ENCODE measurements at places on chromosomes 3 and 15. TPM values are rescaled to one million over a fixed set of nuclear protein-coding genes. Genes with fewer than 3 reads are reported as not detected.

- no peak for DNase-seq
These were observed 27.8 kb upstream of the ADGRG7 start for GRCh38 chr3:100581650-100582049.

GRCh38 chr3:14143271-14144225 lies 18.7 kb downstream of the TMEM43 start:
- DNase-seq: no peak

- no peak for DNase-seq
These were observed 159.8 kb downstream of the B3GALNT1 start for GRCh38 chr3:160945336-160945735.

GRCh38 chr3:48564022-48564421 lies 441 bp upstream of the UCN2 start:
- DNase-seq: no peak

DNA sequence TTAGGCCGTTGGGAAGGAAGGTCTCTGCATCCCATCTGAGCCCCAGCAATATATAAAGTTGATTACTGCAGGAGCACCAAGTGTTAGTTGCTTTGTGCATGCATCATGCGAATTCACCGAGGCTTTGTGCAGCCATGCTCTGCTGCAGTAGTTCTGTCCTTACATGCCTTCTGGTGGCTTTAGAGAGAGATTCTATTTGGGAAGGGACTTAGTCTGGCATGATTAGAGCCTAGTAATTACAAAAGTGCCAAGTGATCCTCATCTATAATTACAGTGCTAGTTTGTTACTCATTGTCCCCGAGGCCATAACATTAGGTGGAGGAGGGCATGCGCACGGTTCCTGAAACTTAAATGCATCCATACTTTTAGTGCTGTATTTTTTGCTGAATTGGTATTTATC lies 353.6 kb downstream of the CNTN4 start:
- no peak for DNase-seq

DNA sequence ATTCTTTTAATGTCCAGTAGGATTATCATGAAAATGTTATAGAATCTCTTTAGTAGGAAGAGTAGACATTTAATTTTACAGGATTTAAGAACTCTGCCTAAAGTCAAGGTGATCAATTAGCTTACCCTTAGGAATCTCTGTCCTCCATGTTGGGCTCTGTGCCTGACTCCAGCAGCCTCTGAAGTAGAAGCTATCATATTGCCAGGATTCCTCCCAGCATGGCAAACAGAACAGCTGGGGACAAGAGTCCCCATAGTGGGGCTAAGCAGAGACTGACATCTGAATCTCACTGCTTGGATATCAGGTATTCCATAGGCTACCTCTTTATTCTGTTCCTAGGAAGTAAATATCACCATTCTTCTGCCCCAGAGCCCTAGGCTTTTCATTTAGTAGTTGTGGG lies 1.5 kb downstream of the SLC15A2 start:
- no peak for DNase-seq

DNA sequence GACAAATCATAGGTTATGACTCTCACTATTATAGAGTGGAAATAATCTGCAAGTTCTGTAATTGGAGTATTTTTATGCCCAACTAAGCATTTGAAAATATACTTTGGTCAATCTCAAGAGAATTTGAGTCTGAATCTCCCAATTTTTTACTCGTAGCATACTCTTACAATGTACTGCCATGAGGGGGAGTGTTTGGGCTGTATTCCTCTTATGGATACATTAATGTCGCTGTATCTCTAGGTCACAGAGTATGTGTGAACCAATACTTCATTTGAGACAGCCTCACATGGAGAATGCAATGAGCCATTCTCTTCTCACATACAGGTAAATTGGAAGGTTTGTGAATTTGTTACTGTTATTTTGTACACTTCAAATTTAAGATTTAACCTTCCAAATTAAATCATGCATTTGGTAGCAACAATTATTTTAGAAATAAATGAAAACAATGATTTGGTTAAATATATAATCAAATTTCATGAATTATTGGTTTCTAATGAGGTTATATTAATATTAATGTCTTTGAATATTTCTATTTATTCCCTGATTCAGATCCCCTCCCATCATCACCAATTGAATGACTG lies 5.5 kb upstream of the CD200 start:
- DNase-seq: peak; percentile 50

Gene AMIGO3
- polyA plus RNA-seq: 2.6 TPM

Gene STT3B
- polyA plus RNA-seq: 225 TPM
